ENCODE measurements at places on chromosomes 16 and 17. TPM values are rescaled to one million over a fixed set of nuclear protein-coding genes. Genes with fewer than 3 reads are reported as not detected.

HOXB7 gene
- polyA plus RNA-seq = 34.9 TPM

GPR142 gene
- 0.63 TPM for polyA plus RNA-seq

AOC2 gene
- 1.3 TPM for polyA plus RNA-seq

GRCh38 chr17:76164331-76164730, 23.3 kb upstream of the FOXJ1 start:
- no peak for DNase-seq

GRCh38 chr17:36495076-36495578, 8.6 kb downstream of the ZNHIT3 start:
- no peak for DNase-seq

DNA sequence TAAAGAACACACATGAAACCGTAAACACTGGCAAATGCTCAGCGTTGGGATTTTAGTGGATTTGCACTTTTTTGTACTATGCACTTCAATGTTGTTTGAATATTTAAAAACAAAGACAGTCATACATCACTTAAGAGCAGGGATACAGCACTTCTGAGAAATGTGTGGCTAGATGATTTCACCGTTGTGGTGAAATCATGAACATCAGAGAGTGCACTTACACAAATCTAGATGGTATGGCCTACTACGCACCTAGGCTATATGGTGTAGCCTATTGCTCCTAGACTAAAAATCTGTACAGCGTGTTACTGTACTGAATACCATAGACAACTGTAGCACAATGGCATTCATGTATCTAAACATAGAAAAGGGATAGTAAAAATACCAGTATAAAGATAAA, 37.6 kb upstream of the CNEP1R1 start:
- DNase-seq = no peak

RBFOX1 gene
- polyA plus RNA-seq = 3.5 TPM

DNA sequence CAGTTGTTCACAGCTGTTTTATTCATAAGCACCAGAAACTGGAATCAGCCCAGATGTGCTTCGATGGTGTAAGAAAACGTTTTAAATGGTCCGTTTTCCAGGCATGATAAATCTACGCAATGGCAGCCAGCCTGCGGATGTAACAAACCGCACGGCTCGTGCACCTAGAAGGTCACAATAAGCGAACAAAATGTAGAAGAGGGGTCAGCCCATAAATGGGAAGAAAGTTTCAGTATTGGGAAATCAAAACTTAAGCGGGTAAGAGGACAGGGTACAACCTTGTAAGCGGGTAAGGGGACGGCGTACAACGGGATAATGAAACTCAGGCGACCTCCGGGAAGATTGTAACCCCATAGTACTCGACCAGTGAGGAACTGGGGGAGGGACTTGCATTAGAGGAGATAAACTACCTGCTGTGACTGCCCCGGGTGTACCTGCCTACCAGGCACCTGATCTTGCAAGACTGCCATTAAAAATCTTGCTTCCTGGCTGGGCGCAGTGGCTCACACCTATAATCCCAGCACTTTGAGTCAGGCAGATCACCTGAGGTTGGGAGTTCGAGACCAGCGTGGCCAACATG, 66.6 kb downstream of the ANKRD11 start:
- no peak for DNase-seq

TPSG1 gene
- polyA plus RNA-seq = 0.30 TPM

DNA sequence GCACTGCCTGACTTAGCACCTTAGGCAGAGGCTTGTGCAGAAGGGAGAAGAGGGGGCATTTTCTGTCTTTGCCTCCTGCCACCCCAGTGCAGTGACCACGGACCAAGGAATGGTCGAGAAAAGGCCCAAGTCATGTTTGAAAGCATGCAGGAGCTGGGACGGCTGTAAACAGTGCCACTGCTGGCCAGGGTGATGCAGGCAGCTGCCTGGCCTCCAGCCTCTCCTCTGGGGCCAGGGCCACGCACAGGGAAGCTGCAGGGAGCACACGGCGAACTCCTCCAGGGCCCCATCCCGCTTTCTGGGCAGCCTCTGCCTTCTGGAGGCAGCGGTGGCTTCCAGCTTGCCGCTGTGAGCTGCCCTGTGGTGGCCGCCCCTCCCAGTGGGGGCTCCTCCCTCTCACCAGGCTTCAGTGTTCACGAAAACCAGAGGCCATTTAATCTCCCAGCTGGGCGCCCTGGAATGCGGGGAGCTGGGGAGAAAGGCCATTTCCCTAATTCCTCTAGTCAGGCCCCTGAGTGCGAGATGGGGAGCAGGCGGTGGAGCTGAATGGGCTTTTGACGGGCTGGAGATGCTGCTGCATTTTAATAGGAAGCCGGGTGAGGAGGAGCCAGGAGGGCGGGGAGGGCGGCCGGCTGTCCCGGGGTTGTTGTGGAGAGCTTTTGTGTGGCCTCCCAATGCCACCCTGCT, 28.7 kb upstream of the DNAI2 start:
- DNase-seq = no peak

GRCh38 chr16:5430598-5430997, 333.0 kb upstream of the EEF2KMT start:
- DNase-seq = no peak

GRCh38 chr16:79623062-79623461, 22.5 kb upstream of the MAF start:
- no peak for DNase-seq

RRN3 gene
- polyA plus RNA-seq = 44.9 TPM

DNA sequence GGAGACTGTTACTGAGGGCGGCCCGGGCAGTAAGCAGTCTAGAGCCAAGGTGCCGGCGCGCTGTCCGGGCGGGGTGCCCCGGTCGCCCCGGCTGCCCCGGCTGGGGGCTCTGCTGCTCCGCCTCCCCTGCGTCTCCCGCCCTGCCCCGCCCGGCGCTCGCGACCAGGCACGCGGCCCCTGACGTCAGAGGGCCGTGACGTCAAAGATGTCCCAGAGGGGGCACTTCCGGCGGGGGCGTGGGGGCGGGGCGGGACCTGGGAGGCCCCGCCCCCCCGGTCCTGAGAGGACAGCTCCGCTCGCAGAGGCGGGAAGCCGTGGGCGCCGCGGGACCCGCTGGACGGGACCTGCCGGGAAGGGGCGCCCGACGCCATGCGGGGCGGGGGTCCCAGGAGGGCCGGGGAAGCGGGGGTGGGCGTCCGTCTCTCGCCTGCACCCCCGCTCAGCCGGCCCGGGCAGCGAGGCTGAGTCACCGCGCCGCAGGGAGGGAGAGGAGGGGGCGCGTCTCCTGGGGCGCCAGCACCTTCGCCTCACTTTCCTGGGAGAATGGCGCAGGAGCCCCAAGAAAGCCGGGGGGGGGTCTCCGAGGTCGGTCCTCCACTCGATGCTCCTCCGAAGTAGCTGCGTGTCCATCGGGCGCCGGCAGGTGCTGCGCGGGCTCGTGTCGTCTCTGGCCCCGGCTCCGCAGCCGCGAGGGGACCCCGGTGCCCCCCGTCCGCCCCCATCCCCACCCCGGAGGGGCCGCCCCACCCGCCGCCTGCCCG, 4.4 kb upstream of the HIC1 start:
- no peak for DNase-seq

DNA sequence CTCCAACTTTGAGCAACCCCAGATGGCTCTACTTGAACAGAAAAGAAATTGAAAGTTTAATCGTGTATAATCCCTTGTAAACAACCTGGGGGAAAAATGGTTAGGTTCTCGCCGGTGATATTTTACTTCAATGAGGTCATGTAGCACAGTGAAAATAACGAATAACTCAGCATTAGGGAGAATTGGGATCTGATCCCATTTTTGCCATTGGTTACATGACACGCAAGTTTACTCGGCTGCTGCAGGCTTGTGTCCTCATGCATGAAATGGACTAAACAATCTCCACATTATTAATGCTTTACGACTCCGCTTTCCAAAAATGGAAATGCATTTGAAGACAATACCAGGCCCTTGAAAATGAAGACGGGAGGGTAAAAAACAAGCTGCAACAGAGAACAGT, 45.5 kb upstream of the LRRC37A3 start:
- no peak for DNase-seq

DNA sequence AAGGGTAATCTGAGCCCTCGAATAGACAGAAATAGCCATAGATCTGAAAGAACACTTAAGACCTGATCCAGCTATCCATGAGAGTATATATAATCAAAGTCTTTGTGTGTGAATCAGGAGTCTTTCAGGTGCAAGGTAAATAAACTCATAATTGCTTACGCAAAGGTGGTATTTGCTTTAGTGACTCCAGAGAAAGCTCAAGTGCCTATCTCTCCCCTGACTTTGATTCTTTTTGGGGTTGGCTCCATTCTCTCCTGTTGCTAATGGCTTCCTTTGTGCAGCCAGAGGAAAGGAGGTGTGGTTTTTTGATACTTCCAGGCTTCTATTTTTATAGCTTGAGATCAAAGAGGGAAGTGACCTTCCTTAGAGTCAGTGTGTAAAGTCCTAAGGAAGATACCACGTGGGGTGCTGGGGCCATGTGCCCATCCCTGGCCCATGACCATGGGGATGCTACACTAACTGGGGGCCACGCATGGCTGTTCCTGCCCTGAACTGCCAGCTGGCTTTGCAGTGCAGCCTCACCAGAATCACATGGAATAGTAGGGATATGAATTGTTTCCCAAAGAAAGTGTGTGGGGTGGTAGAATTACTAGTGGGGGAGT, 45.8 kb downstream of the TENT4B start:
- no peak for DNase-seq

ADCY7 gene
- 6.0 TPM for polyA plus RNA-seq

DNA sequence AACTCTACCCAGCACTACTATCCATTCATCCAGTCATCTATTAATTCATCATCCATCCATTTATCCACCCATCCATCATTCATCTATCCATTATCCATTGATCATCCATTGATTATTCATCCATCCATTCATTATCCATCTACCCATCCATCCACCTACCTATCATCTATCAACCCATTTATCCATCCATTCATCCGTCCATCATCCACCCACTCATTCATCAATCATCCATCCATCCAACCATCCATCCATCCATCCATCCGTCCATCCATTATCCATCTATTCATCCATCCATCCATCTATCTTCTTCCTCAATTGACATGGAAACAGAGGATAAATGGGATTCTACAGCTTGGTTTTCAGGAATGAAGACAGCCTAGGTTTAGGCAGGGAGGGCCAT, 12.0 kb downstream of the SLC4A1 start:
- no peak for DNase-seq

ADAD2 gene
- 0.16 TPM for polyA plus RNA-seq

DNA sequence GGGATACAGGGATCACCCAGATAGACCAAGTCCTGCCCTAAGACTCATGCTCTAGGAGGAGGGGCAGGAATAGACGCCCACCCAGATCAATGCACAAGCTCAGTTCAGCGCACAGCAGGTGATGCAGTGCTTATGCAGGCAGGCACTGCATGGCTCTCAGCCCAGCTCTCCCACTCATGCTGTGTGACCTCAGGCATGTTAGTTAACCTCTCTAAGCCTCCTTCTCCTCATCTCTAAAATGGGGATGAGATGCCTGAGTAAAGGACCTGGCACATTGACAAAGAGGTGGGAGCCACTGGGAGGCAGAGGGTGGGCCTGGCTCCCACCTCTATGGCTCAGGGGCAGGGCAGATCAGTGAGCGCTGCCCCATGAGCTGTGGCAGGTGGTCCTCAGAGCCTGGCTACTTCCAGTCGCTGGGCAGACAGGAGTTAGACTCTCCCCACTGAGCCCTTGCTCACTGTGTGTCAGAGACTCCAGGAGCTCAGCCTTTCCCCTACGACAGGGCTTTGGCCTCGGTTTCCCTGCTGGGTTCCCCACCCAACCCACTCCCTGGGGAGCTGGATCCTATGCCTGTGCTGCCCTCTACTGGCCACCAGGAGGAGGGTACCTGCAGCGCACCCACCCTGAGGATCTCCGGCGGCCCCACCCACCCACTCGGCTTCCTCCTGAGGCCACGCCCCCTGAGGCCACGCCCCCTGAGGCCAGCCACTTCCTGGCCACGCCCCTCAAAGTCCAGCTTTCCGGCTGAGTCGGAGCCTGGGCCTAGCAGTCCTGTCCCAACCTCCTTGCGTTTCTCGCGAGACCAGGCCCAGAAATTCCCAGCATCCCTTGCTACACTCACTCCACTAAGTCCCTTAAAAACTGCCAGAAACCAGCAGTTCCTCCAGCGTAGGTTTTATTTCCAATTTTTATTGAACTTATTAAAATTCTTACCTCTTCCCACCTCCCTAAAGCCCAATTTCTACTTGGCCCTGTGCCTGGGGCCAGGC, 196.1 kb downstream of the GSG1L start:
- no peak for DNase-seq

DNA sequence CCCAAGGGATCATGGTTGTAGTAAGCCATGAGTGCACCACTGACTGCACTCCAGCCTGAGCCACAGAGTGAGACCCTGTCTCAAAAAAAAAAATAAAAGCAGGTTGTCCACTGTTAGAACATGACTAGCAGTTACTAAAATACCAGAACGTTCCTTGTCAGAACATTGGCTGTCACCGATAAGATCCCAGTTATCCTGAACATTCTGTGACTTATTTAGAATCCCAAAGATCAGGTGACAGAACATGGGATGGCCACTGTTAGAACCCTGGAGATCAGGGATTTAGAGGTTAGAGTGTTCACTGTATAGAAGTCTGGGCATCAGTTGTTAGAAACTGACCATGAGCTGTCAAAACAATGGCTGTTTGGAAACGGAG, 8.6 kb downstream of the CES4A start:
- no peak for DNase-seq

GRCh38 chr17:4708436-4708835, 2.0 kb upstream of the ARRB2 start:
- no peak for DNase-seq

GRCh38 chr17:7883781-7884386, 4.7 kb upstream of the CHD3 start:
- peak; percentile 30 for DNase-seq

CRYBA1 gene
- polyA plus RNA-seq = not detected

CRK gene
- 67.9 TPM for polyA plus RNA-seq

DNA sequence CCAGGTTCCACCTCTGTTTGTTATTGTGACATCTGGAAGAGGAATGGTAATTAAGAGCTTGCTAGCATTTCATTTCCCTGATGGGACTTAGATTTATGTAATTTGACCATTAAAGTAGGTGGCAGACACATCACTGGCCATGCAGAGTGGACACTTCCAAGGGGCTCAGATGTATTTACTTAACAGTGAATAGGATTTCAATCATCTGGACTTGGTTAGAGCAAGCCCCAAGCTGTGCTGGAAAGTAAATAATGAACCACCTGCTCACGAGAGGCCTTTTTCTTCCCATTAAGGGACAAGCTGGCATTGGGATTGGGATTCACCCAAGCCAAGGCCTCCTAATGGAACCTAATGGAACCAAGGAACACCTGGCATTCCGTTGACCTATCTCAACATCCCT, 395.3 kb downstream of the HS3ST4 start:
- DNase-seq = no peak

EFCAB5 gene
- polyA plus RNA-seq = 0.87 TPM

DNA sequence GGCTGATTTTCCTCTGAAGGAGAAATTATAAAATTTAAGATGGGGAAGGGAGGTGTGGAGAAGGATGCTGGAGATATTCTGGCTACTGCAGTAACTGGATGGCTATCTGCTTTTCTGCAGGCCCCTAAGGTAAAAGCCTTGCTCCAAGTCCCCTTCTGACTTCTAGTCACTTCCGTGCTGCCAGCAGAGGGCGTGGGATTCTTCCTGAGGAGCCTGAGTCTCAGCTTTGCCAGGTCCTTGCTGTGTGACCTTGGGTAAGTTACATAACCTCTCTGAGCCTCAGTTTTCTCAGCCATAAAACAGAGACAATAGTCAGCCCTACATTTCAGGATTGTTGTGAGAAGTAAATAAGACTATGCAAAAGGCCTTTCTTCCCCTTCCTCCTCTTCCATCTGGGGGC, 24.3 kb upstream of the TMEM220 start:
- no peak for DNase-seq

- DNase-seq = no peak
Observed at GRCh38 chr16:83965444-83966152, 2.4 kb upstream of the NECAB2 start.

CRISPLD2 gene
- 9.9 TPM for polyA plus RNA-seq
